NCI-H748 treated with DMSO at 0.1 percent for 48 hours (cell line): ENCODE measurements at places on chromosomes 5 and 9.

GRCh38 chr9:70861797-70862196 is 259.6 kb downstream of the TRPM3 start:
- DNase-seq: no peak

DNA sequence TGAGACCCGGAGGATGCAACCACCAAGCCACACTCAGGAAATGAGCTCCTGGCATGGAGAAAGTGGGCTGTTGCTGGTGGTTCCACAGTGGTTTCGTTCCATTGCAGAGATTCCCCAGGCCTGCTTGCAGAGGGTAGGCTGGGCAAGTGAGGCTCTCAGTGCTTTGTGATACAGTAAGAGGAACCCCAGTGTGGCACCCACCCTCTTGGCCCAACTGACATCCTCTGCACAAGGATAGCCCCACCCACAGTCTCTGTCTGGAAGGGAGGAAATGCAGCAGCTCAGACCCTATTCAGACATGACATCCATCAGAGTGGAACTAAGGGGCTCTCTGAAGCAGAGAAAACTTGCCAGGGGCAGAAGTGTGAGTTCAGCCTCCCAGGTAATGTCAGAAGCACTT is 69.6 kb upstream of the FSTL4 start:
- DNase-seq: no peak

- no peak for DNase-seq
Observed at GRCh38 chr5:56389261-56389660, 156.1 kb upstream of the ANKRD55 start.

GRCh38 chr9:136564379-136564988 is 18.6 kb upstream of the NOTCH1 start:
- no peak for DNase-seq

DNA sequence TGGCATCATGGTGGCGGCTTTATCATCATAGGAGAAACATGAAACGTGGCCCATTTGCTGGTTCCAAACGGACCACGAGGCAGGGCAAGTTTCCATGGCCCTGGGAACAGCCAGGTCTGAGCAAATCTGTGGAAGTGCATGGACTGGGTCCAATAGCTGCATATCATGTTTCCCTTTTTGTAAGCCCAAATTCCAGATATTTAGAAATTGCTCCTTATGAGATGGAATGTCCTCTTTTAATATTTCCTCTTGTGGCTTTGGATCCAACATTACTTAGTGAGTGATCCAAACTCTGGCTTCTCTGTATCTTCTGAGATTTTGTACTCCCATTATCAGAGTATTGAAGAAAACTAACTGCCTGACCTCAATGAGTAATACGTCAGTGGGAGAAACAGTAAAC is 79.8 kb upstream of the FBXL7 start:
- no peak for DNase-seq

- no peak for DNase-seq
Observed at GRCh38 chr9:15189481-15189880, 117.5 kb downstream of the TTC39B start.
